Fibroblast of skin of right biceps (primary cell): ENCODE measurements at places on chromosomes 2 and 18.

- DNase-seq = no peak
Observed at GRCh38 chr2:135960150-135960549, 25.3 kb downstream of the DARS1 start.

- DNase-seq = peak; percentile 81
Observed at GRCh38 chr2:24827321-24828237, 34.4 kb downstream of the CENPO start.

DNA sequence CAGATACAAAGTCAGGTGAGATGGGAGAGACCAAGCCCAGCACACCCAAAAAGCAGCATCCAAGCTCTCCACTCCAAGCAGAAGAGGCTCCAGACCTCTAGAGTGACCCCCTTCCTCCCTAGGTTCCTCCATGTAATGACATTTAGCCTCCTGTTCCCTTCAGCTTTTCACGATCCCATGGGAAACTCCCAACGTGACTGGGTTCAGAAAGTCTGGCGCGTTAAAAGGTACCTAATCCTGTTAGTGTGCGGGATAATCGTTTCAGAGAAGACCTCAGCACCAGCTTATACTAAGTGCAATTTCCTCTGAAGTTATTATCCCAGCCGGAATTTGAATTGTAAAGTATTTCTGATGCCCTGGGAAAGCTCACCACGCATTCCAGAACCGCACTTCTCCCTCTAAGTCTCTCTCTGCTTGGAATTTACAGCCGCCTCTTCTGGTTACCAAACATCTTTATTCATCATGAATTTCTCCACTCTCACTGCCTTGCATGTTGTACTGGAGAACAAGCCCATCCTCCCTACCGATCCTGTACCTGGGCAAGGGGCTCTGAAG is 46.9 kb downstream of the CCBE1 start:
- DNase-seq = peak; percentile 78

GRCh38 chr18:10332452-10332851 is 122.0 kb upstream of the APCDD1 start:
- DNase-seq = no peak

GRCh38 chr2:18078216-18078615 is 199.7 kb downstream of the KCNS3 start:
- DNase-seq = no peak

GRCh38 chr18:49368876-49369440 is 91.5 kb downstream of the DYM start:
- DNase-seq = no peak

- DNase-seq = peak; percentile 82
Observed at GRCh38 chr18:44830581-44830980, 149.9 kb downstream of the SETBP1 start.

DNA sequence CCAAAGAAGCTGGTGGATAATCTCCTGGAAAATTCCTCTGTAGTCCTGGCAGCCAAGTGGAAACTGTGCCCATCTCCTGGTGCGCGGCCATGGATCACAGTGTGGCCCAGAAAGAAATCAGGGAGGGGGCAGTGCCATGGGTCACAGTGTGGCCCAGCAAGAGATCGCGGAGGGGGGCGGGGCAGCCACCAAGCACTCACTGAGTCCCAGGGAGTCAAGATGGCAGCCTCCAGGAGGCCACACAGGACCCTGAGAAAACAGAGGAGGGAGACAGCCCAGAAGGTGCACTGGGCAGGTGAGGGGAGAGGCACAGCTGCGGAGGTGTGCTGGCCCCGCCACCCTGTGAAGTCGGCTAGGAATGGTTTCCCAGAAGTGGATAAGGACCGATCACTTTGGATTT is 8.1 kb upstream of the ATP6V1B1 start:
- DNase-seq = no peak

GRCh38 chr2:127950264-127950663 is 64.5 kb upstream of the AMMECR1L start:
- no peak for DNase-seq

- no peak for DNase-seq
Observed at GRCh38 chr18:73315381-73315780, 447.6 kb upstream of the NETO1 start.

- DNase-seq = no peak
Observed at GRCh38 chr2:42653908-42654445, 85.5 kb downstream of the MTA3 start.

DNA sequence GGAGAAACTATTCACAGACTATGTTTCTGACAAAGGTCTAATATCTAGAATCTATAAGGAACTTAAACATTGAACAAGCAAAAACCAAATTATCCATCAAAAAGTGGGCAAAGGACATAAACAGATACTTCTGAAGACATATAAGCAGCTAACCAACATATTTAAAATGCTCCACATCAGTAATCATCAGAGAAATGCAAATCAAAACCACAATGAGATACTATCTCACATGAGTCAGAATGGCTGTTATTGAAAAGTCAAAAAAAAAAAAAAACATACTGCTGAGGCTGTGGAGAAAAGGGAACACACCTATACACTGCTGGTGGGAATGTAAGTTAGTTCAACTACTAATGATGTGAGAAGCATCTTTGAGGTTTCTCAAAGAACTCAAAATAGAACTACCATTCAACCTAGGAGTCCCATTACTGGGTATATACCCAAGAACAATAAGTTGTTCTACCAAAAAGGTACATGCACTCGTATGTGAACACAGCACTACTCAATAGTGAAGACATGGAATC is 220.4 kb upstream of the TFPI start:
- peak; percentile 81 for DNase-seq

- DNase-seq = no peak
Observed at GRCh38 chr2:100835006-100835659, 15.2 kb downstream of the NPAS2 start.

DNA sequence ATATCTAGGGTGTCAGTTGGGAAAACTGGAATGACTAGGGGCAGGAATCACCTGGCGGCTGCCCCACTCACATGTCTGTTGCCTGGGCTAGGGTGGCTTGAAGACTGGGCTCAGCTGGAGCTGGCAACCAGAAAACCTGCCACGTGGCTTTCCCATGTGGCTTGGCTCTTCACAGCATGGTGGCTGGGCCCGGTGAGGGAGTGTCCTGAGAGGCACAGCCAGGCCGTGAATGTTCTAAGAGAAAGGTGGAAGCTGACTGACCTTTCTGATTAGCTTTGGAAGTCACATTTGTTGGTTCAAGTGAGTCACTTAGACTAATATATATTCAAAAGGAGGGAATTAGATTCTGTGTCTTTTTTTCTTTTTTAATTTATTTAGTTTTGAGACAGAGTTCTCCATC is 22.7 kb downstream of the SP5 start:
- DNase-seq = no peak

DNA sequence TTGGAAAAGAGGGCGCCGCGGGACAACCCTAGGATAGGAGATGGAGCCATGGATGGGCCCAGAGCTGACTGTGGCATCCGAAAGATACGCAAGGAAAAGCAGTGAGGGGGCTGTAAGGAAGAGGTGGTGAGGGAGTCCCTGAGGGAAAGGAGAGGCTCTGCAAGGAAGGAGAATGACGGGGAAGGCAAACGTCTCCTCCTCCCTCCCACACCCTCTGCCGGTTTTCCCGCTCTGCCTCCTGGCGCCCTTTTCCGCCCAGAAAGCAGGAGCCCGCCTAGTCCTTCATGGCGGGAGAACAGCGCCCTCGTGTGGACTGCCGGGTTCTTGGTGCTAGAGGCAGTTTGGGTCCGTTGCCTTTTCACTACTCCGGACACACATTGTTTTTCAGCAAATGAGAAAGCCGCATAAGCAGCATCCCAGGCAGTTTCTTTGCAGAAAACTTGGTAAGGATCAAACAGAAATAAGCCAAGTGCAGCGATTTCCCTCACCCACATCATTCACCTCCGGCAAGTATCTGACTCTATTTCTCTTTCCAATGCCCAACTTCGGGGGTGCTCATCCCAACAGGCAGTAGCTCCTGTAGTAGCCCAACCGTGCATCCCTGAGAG is 200.4 kb downstream of the INO80D start:
- DNase-seq = peak; percentile 84

DNA sequence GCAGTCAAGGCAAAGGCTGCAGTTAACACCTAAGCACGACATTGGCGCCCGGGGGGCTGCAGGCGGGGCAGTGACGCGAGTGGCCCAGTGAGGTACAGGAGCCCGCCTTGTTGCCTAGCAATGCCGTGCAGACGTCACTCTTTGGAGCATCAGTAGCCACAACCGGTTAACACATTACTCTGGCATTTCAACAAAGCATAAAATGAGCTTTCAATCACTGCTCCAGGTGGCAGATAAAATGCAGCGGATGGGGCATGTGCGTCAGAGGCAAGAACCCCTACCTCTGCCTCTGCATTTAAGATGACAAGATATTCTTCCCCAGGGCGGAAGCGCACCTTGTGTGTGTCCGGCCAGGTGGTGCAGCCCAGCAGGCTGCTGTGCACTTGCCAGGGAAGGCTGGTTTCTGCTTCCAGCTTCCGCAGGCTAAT is 139.4 kb downstream of the MTCL1 start:
- peak; percentile 79 for DNase-seq

- no peak for DNase-seq
Observed at GRCh38 chr2:197274349-197274748, 36.2 kb downstream of the ANKRD44 start.

DNA sequence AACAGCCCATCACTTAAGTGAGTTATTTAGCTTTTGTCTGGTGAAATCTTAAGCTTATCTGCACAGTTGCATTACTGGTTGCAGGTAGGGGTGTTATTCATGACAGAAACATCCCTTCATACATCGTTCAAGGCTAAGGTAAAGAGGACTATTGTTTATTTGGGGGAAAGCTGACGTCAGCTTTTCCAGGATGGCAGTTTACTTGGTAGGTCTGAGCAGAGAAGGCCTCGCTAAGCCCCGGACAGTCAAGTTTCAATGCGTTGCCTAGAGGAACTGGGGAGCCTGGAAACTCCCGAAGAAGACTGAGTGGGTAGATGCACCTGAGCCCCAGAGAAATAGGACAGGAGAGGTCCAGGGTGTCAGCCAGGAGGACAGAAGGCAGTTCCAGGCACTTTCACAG is 2.2 kb downstream of the RNU4ATAC start:
- no peak for DNase-seq

- peak; percentile 50 for DNase-seq
Observed at GRCh38 chr2:56565143-56565542, 381.4 kb downstream of the CCDC85A start.

GRCh38 chr18:11154368-11154989 is 5.1 kb upstream of the PIEZO2 start:
- peak; percentile 69 for DNase-seq

- no peak for DNase-seq
Observed at GRCh38 chr2:207492461-207492860, 37.3 kb upstream of the CREB1 start.

- DNase-seq = peak; percentile 62
Observed at GRCh38 chr2:32882816-32883810, 63.6 kb upstream of the LTBP1 start.

DNA sequence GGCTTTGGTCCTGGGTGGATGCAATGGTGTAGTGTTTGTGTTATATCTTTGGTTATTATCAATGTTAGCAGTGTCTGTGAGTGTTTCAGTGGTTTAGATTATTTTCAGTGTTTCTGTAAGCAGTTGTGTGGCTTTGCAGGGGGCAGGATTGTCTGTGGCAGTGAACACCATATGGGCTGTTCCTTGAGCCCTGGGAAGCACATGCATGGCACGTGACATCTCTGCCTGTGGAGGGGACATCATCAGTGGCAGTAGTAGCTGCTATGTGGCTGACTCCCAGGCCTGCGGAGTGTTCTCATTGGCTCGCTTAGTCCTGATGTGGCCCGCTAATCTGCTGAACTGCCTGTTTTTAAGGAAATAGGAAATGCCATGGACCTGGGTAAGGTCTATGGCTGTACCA is 327.5 kb downstream of the GULP1 start:
- DNase-seq = no peak

GRCh38 chr2:31188131-31188530 is 29.2 kb downstream of the CAPN14 start:
- no peak for DNase-seq

GRCh38 chr2:18077704-18078103 is 199.2 kb downstream of the KCNS3 start:
- peak; percentile 93 for DNase-seq

DNA sequence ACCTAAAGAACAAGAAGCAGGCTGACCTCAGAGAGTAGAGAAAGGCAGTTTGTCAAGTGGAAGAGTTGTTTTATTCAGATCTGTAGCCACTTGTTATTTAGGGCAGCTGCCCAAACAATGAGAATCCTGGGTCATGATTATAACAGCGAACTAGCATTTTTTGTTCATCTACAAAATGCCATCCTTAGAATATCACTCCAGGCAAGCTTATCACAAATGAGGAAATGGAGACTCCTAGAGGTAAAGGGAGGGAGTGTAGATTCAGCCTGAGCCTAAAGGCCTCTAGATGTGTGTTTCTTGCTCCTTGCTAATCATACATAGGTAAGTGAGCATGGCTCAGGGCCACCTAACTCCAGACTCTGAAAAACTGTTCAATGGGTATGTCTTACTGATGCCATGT is 126.1 kb downstream of the HNMT start:
- peak; percentile 43 for DNase-seq

- no peak for DNase-seq
Observed at GRCh38 chr2:142222715-142223114, 91.9 kb upstream of the LRP1B start.

GRCh38 chr2:130353291-130354138 is 2.3 kb upstream of the PTPN18 start:
- DNase-seq = no peak

GRCh38 chr2:210768329-210768910 is 212.0 kb downstream of the CPS1 start:
- no peak for DNase-seq

DNA sequence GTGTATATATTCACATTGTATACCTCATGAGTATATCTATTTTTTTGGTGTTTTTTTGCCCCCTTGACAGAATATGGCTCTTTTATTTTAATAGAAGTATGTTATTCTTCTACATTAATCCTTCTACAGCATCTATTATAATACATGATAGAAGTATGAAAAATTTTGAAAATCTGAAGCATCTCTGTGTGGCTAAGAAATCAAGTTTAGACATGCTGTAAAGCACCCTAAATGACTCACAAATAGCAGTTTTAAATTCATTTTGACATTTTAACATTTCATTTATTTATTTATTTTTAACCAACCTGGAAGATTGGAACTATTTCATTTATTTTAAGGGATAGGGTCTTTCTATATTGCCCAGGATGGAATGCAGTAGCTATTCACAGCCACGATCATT is 33.8 kb upstream of the ROCK1 start:
- DNase-seq = no peak

- DNase-seq = peak; percentile 11
Observed at GRCh38 chr2:19775838-19776237, 125.9 kb downstream of the TTC32 start.

- DNase-seq = no peak
Observed at GRCh38 chr2:226971084-226971483, 135.2 kb downstream of the RHBDD1 start.
